ENCODE measurements at places on chromosomes 1 and 21.

- no peak for DNase-seq
Observed at GRCh38 chr1:155250246-155250632, 5.0 kb downstream of the ENTREP3 start.

DNA sequence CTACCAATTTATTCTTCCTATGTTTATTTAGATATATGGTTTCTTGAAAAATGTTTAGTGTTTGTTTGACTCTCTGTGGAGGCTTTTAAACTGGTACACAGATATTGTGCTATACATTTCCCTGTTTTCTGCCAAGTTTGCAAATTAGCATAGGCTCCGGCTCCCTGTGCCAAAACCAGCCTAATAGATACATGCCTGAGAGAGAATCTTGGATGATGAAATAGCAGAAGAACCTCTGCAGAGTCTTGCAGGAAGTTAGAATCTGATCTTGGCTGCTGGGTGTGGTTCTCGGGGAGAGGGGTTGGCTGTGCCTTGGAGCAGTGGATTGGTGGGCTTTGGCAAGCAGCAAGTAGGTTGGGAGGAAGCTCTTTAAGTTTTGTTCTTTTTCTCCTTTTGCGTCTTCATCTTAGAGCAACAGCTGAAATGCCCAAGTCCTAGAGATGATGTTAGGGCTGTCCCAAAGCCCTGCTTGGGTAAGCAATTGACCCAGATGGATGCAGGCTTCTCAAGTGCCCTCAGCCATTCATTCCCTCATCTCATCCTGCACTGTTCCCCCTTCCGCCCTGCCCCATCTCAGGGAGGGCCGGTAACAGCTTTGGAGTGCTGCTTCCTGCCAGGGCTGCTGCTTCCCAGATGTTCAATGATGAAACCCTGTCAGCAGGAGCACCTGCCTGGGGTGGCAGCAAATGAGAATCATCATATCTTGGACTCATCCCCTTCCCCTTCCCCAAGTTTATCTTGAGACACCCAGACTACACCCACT is 9.3 kb downstream of the PLA2G2A start:
- DNase-seq = no peak

DNA sequence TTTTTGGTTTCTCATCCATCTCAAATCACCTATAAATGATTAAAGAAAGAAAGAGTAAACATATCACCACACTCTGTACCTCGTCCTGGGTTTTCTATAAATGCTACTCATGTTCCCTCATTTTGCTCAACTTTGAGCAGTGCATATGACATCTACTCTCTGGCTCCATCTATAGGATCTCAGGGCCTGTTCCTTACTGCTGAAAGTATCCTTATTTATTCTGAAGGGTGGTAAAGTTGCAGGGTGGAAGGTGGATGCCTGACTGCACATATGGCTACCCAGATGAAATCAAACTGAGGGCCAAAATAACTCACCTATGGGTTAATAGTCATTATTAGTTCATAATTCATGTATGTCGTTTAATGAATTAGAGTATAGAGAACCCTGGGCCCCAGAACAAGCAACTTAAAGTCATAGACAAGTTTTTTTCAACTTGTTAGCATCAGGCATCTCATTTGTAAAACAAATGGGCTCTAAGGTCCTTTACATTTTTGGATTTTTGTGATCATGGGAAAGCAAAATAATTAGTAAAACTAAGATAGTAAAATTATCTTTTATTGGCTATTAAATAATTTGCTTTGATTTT is 46.5 kb downstream of the NCF2 start:
- no peak for DNase-seq

DNA sequence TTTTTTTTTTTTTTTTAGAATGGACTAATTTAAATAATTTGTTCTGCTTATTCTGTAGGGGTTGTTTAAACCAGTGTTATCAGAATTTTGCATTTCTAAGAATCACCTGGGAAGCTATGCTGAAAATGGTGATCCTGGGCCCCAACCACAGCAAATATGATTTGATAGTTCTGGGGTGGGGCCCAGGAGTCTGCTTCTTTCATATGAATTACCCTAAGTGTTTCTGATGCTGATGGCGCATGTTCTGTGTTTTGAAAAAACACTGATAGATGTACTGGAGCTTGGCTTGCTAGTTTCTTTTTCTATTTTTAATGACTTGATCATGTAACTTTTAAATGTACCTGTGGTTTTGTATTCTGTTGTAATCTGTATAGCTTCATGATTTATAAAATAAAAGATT is 89.3 kb downstream of the CDC14A start:
- no peak for DNase-seq

DNA sequence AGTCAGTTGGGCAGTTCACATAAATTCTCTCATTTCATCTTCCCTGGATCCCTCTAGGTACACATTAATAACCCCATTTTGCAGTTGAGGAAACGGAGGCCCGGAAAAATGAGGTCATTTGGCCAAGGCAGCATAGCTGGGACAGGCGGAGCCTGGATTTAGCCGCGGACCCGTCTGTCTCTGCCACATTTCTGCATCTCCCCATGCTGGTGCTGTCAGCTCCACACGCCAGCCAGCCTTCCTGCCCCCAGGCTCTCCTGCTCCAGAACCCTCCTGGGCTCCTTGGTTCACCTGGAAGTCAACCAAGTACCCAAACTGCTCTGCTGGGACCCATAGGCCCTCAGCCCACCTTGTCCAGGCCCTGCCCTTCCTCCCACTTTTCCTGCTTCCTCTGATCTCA is 7.6 kb downstream of the FOXO6 start:
- no peak for DNase-seq

GRCh38 chr1:117760069-117760468 is 154.2 kb downstream of the TENT5C start:
- DNase-seq = no peak

DNA sequence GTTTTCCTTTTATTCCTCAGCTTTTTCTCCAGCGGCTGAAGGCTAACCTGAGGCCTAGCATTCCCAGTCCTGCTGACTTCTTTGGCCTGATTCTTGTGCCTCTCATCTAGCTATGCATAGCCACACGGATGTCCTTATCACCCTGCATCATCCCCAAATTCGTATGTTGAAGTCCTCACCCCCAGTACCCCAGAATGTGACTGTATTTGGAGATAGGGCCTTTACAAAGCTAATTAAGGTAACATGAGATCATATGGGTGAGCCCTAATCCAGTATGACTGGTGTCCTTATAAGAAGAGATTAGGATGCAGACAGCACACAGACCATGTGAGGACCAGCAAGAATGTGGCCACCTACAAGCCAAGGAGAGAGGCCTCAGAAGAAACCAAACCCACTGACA is 44.6 kb downstream of the CDCP2 start:
- DNase-seq = no peak

GRCh38 chr21:26513212-26513611 is 59.9 kb downstream of the CYYR1 start:
- DNase-seq = no peak

DNA sequence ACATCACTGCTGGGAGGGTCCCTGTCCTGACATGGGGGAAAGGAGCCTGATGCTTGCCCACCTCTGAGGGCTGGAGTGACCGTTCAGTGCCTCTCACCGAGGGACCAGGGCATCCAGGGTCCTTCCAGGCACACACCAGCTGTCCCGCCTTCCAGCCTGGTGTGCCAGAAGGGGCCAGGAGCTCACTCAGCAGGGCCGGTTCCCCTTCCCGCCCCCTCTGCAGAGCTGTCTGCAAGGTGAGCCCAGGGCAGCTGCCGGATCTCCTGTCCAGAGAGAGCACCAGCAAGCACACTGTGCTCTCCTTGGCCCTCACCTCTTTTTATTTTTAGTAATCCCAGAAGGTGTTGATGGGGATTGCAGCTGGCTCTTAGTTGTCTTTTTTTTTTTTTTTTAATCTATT is 16.9 kb downstream of the H6PD start:
- DNase-seq = no peak

DNA sequence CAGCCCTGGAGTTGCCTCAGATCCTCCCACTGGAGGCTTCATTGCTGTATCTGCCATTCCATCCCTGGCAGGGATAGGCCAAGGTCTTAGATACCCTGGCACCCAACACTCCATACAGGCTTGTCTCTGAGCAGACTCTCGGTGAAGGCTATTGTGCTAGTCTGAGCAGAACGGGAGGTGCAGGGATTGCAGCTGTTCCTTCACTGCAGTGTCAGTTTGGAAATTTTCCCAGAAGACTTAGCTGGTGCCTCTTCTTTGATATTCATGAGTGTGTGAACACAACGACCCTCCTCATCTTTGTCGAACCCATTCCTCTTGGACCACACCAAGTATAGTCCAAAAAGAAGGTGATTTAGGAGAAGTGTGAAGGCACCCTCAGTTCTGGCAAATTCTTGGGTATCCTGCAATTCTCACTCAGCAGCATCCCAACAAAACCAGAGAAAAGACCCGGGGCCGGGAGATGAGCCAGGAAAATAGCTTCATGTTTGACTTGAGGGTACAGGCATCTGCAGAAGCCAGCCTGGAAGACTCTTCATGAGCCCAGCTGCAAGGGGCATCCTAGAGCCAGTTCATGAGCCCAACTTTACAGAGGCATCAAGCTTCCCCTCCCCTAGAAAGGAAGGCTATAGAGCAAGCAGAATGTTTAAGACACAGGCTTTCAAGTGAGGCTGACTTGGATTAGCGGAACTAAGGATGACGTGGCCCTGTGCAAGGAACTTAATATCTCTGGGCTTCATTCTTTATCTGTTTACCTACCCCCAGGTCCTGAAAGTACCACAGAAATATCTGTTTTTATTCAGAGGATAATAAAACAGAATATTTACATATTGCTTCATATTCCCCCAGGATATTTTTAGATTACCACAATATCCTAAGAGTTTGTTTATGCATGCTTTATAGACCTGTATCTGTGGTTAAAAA is 38.8 kb upstream of the HAO2 start:
- no peak for DNase-seq

DNA sequence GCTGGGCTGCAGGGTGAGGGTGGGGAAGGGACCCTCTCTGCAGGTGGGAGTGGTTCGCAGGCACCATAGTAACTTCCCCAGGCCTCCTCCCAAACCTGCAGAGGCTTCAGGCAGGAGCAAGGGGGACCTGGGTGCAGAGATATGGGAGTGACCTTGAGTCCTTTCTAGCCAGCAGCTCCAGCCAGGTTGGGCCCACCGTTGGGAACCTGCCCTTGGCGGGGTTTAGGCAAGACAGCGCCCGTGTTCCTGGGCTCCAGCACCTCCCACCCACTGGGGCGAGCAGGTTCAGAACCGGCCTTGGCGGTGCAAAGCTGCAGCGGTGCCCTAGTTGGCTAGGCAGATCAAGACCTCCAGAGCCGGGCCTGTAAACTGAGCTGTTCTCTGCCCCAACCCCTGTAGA is 2.2 kb upstream of the PRDM16 start:
- no peak for DNase-seq

DNA sequence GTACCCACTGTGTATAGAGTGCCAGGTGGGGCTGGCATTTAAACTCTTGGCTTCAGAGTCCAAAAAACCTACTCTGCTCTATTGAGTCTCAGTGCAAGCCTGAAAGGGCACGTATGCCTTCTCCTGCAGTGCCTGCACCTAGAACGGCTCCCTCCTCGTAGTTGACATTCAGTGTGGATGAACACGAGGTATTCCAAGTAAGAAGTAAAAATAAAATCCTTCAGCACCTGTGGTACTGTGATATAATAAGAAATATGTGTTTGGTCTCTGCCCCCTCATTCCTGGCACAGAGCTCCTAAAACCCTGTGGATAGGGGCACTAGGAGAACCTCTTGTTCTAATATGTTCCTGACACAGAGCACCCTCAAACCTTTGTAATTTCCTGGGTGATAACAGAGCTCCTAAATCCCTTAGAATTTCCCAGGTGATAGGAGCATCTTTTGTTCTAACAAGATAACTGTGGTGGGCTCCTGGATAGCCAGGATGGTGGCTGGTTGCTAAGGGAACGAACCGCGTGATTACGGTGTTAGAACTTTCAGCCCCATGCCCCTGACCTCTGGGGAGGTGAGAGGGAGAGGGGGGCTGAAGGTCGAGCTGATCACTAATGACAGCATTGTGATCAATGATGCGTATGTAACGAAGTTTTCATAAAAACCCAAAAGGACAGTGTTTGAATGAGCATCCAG is 16.8 kb downstream of the UCK2 start:
- DNase-seq = no peak

DNA sequence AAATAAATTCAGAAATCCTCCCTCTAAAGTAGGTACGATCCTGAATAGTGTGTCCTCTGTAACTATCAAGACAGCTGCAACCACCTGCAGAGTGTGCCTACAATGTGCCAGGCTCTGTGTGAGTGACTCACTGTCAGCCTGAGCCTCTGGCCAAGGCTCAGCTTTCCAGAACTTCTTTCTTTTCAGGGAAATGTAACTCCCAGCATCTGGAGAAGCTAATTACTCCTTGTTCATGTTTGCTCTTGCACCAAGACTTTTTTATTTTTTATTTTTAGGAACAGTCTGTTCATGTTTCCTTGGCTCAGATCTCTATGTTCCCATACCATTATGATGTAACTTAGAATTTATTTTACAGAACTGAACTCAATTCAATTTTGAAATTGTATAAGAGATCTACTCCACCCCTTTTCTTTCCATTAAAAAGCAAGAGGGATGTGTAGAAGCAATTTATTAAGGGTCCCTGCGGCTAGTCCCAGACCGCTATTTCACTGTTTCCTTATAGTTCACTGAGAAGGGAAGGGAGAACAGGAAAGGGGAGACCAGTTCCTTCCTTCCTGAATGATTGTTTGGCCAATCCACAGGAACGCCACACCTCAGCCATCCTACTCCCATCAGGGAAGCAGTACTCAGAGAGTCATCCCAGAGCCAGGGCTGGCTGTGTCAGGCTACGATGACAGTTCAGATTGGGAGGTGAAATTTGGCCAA is 112.4 kb upstream of the ZNF648 start:
- no peak for DNase-seq

GRCh38 chr1:27600498-27601175 is 3.3 kb downstream of the AHDC1 start:
- no peak for DNase-seq

- no peak for DNase-seq
Observed at GRCh38 chr1:83631851-83632250, 367.1 kb downstream of the TTLL7 start.

DNA sequence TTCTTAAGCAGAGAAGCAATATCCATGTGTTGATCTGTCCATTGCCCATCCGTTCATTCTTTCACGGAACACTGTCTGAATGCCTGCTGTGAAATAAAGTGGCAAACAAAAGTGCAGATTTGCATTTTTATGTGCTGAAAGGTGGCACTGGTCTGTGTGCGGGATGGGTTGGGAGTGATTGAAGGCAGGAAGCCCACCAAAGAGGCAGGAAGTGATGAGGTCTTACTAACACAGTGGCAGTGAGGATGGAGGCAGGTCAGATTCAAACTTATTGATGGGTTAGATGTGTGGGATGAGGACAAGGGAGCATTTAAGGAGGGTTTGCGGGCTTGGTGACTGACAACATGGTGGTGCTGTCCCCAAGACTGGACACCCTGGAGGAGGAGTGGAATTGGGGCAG is 8.3 kb downstream of the PTPRF start:
- DNase-seq = no peak

- DNase-seq = no peak
Observed at GRCh38 chr21:44833663-44834062, 15.8 kb upstream of the SUMO3 start.

- DNase-seq = no peak
Observed at GRCh38 chr21:44549525-44550211, 1.6 kb downstream of the KRTAP10-2 start.

DNA sequence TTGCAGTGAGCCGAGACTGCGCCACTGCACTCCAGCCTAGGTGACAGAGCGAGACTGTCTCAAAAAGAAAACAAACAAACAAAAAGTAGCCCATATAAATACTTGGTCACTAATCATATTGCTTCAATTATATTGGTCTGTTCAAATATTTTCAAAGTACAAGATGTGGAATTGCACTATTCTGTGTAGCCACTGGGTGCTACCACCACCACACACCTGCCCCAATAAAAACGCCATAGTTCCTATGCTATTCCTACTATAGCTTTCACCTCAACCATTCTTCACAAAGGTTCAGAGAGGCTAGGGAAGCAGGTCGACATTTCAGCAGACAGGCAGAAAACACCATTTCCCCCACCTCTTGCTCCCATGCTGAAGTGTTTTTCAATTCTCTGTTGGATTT is 16.7 kb downstream of the NDC1 start:
- no peak for DNase-seq
